Hippocampal formation (tissue), 2 donors: ENCODE measurements at places on chromosomes 4 and X.

GRCh38 chr4:139451997-139452396, 1.9 kb upstream of the RAB33B start:
- no peak for DNase-seq

DNA sequence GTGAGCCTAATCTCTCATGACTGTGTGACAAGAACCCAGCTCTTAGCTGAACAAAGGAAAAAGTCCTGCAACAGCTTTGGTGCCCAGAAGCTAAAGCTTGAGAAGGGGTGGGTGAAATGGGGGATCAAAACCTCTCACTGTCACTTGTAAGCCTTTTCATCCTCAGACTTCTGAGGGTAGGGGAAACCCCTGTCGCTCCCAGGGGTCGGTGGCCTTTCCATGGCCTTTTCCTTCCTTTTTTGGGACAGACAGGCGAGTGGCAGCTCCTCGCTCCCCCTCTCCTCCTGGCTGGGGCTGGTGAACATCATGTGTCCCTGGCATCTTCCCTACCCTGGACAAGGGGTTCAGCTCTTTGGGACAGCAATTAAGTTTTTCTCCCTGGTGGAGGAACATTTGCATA, 78.2 kb downstream of the FAM47A start:
- DNase-seq: no peak

DNA sequence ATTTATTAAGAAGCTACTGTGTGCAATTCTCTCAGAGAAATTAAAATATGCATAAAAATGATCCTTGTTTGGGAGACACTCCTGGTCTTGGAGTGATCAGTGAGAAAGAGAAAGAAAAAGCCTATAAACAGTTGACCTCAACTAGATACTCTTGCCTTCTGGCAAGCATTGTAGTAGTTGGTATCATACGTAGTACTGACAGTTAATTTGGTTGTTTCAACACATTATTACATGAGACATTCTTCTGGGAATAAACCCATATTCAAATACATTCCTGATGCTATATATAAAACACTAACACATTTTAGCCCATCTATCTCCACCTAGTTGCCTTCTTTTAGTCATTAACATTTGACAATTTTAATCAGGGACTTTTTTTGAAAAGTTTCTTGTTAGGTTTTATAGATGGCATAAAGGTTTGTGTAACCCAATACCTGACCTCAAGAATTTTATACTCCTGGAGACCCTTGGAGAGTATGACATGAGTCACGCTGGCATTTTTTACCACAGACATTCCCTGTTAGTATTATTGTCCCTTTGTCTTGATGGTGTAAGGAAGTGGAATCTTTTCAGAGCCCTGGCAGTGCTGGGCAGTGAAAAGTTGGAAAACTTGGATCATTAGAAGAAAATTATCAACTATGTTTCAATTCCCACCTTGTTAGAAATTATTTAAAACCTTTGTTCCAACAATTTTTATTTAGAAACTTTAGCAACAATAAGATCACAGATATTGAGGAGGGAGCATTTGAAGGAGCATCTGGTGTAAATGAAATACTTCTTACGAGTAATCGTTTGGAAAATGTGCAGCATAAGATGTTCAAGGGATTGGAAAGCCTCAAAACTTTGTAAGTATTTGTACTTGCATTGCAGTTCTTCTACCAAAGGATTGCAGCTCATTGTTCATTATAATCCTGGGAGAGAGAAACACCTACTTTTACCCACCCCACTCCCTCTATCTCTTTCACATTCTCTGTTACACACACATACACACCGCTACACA, 167.1 kb upstream of the PACRGL start:
- no peak for DNase-seq

- no peak for DNase-seq
Measured at GRCh38 chr4:74426101-74426500, 18.8 kb upstream of the AREG start.
